Endothelial cell (in vitro differentiated cells): ENCODE measurements at places on chromosomes 6 and 20. TPM values are rescaled to one million over a fixed set of nuclear protein-coding genes. Genes with fewer than 3 reads are reported as not detected.

- peak; percentile 33 for DNase-seq
Measured at GRCh38 chr6:64505312-64505711, 869.7 kb downstream of the PHF3 start.

- DNase-seq, result no peak
Measured at GRCh38 chr6:35038076-35038475, 103.1 kb downstream of the TCP11 start.

DNA sequence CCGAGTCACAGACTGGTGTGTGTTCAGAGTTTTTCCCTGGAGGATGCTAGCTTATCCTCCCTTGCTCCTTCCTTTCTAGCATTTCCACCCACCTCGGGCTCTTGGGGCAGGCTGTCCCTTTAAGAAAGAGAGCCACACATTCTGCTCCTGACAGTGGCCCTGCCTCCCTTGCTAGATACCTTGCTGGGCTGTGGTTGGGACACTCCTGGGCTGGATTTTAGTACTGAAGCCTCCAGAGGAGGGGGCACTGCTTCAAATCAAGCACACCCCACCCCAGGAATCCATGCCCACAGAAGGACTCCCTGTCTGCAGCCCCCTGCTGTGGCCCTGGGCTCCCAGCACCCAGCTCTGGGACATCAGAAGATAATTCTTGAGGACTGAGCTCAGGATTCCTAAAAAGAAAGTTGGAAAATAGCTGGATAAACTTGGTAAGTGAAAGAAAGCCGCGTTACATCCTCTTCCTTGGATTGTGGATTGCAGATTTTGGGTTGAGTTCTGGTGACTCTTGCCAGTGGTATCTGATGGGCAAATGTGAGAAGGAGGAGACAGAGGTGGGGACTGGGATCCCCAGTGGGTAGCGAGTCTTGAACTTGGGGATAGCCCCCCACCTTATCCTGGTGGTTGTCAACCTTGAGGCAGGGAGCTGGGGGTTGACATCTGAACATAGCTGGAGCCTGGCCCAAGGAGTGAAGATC is 29.0 kb downstream of the DAAM2 start:
- no peak for DNase-seq

- DNase-seq, result no peak
Measured at GRCh38 chr6:40931931-40932330, 107.1 kb downstream of the UNC5CL start.

- no peak for DNase-seq
Measured at GRCh38 chr20:38764567-38765318, 16.5 kb downstream of the ACTR5 start.

DNA sequence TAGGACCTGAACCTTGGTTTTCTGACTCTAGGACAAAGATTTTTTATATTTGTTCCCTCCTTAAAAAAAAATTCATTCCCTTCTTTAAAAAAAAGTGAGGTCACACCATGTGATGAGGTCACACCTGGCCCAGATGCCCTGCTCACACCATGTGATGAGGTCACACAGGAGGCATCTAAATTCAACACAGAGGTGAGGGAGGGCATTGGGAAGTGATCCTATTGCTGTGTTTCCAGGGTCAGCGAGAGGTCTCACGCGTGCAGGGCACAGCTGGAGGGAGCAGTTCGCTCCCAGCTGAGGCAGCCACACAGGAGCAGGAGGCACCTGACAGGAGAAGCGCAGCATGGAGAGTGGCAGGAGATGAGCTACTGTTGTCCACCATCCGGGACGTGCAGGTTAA is 92.5 kb downstream of the SLC22A23 start:
- DNase-seq, result no peak

The CASS4 gene
- total RNA-seq, result not detected

The PRRT1 gene
- total RNA-seq, result 2.1 TPM

The HLA-DMA gene
- 13.0 TPM for total RNA-seq

The FNDC11 gene
- total RNA-seq, result 1.3 TPM

The SDCBP2 gene
- total RNA-seq, result 10.1 TPM

The TNF gene
- not detected for total RNA-seq

The SAMD5 gene
- total RNA-seq, result 4.7 TPM
